Activated CD4-positive, alpha-beta T cell treated with anti-CD3 and anti-CD28 coated beads, Interleukin-2, amount 50 U/mL, for 16 hours (primary cell): ENCODE measurements at places on chromosomes 12 and 14.

GRCh38 chr12:106088246-106088808, 50.4 kb downstream of the NUAK1 start:
- DNase-seq: no peak

GRCh38 chr12:115078990-115079389, 395.0 kb upstream of the TBX3 start:
- DNase-seq: no peak

DNA sequence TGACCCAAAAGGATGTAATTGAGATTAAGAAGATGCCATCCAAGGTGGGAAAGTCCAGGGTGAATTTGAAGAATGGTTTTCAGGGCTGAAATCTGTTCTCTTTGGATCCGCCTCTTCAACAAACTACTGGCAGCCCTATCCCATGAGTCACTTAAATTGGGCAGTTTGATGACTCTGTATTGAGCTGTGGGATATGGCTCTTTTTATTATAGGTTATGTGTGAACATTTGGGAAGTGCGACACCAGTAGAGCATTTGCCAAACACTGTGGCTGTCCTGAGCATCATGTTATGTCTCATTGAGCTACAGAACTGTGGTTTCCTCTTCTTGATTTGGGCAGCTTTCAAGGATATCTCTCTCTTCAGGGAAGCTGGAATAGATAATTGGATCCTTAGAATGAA, 22.3 kb downstream of the IFT43 start:
- no peak for DNase-seq

DNA sequence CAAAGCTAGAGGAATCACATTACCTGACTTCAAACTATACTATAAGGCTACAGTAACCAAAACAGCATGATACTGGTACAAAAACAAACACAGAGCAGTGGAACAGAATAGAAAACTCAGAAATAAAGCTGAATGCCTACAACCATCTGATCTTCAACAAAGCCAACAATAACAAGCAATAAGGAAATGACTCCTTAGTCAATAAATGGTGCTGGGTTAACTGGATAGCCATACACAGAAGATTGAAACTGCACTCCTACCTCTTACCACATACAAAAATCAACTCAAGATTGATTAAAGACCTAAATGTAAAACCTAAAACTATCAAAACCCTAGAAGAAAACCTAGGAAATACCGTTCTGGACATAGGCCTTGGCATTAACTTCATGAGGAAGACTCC, 182.6 kb upstream of the CNOT2 start:
- DNase-seq: no peak

- DNase-seq: no peak
Observed at GRCh38 chr12:121713793-121714192, 1.2 kb downstream of the TMEM120B start.

DNA sequence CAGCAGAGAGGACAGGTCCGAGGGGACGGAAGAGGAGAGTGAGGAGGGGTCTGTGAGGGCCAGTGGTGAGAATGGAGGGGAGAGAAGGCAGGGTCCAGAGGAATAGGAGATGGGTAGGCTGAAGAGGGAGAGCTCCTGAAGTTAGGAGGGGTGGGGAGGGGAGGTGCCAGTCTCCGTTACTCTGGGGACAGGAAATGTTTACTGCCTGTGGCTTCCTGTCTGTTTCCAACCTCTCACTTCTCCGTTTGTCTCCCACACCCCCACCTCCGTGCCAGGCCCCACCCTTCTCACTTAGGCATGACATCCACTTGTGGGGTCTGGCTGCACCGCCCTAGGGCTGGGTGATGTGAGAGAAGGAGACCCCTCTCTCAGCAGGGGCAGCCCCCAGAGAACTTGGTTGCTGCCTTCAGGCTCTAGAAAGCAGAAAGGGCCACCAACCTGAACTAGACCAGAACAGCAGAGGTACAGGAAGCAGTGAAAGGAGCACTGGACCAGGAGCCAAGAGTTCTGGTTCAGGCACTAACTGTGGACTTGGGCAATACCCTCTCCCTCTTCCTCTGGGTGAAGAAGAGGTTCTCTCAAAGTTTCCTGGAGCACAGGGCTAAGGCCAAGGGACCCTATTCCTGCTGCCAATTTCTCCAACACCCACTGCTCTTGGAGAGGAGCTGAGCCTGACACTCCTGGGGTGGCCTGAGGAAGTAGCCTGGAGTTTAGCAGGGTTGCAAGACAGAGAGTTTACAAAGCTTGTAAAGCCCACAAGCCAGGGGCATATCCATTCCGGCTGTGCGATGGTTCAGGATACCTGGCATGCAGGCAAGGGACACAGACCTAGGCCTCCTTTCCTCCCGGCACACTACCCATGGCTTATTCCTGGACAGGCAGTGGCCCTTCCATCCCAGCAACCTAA, 5.5 kb downstream of the ITGA5 start:
- peak; percentile 80 for DNase-seq

- DNase-seq: no peak
Observed at GRCh38 chr12:14356147-14356546, 9.3 kb upstream of the ATF7IP start.

DNA sequence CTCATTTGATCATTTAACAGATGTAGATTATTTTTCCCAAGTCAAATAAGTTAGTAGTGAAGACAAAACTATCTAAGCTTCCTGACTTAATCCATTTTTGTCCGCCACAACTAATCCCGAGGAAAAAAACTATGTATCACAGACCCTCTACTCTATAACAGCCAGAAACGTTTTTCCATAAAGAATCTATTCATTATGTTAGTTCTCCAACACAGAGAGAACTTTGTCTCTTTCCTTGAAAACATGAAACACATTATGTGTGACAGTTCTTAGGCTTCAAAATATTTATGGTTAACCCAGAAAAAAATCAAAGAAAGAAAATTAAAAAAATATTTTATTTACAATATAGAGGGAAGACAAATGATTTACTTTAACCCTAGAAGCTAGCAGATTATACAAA, 100.1 kb downstream of the PLEKHG7 start:
- DNase-seq: no peak

DNA sequence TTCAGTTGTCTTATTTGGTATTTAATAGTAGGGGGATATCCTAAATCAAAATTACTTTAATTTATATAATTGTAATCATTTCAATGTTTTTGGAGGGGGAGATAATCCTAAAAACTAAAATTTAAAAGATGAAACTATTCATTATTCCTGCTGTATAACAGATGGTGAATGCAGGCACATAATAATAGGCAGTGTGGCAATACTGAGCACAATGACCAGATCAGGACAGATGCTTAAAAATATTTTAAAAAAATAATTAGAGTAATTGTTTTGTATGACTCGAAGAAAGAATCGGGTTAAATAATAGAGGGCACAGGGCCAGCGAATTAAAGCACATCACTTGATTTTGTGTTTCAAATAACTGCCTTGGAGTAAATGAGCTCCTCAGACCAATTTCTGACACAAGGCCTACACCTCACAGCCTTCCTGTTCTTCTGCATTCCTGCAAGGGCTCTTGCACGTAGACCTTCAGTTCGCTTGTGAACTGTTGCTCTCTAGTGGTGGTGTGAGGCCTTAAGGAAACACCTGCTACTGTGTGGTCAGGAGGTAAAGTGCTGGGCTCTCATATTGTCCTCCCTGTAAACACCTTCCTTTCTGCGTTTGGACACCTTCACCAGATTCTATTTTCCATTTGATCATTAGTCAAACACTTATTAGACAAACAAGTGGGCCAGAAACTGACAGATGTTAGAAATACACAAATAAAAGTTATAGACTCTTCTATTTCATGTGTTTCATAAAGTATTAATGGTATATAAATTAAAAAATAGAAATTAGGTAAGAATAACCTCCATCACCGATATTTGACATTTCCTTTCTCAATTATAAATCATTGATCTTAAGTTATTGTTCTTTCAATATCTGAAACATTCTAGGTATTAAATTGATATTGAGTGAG, 29.3 kb upstream of the KLRF1 start:
- DNase-seq: peak; percentile 89

- no peak for DNase-seq
Observed at GRCh38 chr14:45210159-45210558, 42.8 kb downstream of the MIS18BP1 start.

DNA sequence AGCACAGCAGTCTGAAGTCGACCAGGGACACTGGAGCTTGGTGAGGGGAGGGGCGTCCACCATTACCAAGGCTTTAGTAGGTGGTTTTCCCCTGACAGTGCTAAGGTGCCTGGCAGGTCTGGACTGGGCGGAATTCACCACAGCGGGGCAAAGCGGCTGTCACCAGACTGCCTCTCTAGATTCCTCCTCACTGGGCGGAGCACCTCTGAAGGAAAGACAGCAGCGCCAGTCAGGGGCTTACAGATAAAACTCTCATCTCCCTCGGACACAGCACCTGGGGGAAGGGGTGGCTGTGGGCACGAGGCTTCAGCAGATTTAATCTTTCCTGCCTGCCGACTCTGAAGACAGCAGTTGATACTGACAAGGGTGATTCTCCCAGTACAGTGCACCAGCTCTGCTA, 39.1 kb downstream of the DDHD1 start:
- DNase-seq: no peak

GRCh38 chr14:74476607-74477006, 16.5 kb downstream of the NPC2 start:
- no peak for DNase-seq

GRCh38 chr12:27343255-27344000, 10.8 kb downstream of the BMAL2 start:
- DNase-seq: no peak

DNA sequence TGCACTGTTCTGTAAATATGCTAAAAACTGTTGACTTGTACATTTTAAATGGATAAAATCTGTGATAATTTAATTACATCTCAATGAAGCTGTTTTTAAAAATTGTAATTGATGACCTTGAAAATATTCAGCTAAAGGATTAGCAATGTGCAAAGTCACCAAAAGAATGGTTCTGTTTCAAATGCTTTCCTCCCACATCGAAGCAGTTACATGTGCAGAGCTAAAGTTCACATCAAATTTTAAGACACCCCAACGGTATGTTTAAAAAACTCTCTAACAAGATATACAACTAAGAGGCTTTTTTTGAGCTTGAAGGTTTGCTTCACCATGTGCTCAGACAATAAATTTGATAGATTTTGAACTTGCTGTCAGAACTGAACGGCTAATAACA, 114.6 kb upstream of the KRAS start:
- no peak for DNase-seq

DNA sequence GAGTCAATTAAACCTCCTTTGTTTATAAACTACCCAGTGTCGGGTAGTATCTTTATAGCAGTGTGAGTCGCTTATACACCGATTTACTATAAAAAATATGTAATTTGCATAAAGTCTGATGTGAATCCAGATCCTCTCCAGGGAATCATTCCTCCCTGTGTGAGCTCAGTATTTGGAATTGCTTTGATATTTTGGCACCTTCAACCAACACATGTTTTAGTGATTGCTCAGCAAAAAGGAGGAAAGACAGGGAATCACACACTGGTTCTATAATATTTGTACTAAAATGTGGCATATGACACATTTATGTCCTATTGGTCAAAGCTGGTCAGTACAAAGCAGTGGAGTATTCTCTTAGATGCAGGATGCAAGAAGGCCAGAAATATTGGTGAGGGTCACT, 703.9 kb upstream of the ATXN7L3B start:
- DNase-seq: no peak

- no peak for DNase-seq
Observed at GRCh38 chr14:104693482-104694431, 4.3 kb downstream of the INF2 start.

DNA sequence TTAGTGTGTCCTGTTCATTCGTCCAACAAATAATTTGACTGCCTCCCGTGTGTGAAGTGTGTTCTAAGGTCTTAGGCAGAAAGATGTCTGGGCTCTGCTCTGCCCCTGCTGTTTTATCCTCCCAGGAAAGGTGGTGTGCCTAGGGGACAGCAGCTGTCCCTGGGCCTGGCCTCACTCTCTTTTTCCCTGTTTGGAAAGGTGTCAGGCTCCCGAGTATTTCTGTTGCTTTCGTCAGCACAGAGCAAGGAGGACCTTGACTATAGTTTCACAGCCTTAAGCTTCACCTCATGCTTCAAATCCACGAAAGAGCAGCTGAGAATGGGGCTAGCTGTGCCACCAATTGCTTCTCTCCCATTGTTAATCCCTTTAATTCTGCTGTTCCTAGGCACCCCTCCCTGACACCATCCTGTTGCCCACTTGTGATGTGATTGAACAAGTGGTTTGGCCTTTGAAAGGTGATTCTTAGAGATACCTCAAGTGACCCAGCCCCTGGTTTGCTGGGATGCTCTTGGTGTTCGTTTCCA, 54.2 kb downstream of the TGFB3 start:
- no peak for DNase-seq

DNA sequence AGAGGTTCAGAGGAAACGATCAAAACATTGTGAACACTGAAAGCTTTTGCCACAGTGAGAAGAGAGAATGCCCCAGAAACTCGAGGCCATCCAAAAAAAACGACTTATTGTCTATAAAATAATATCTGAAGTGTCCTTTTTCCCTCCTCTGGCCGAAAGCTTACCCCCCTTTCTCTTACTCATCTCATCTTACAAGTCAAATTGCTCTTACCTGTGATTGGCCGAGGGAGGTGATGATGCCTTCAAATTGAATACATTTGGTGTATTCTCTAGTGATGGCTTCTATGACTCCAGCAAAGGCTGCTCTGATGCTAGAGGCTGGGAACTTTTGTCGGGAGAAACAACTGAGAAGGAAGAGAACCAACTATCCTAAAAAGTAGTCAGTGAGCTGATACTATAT, 90.7 kb downstream of the PTCSC3 start:
- no peak for DNase-seq

GRCh38 chr12:97394657-97395056, 67.9 kb upstream of the RMST start:
- no peak for DNase-seq

- peak; percentile 60 for DNase-seq
Observed at GRCh38 chr14:75906680-75907280, 75.0 kb downstream of the TGFB3 start.

DNA sequence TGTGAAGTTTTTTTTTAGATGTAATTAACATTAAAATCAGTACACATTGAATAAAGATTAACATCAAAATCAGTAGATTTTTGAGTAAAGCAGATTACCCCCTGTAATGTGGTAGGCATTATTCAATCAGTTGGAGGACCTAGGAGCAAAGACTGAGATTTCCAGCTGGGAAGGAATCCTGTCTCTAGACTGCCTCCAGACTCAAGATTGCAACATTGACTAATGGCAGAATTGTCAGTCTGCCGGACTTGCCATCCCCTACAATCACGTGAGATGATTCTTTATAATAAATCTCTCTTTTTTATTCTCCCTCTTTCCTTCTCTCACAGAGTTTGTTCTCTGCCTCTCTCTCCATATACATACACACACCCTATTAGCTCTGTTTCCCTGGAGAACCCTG, 51.4 kb upstream of the SLC6A15 start:
- DNase-seq: no peak

- DNase-seq: no peak
Observed at GRCh38 chr12:851913-852312, 97.6 kb downstream of the RAD52 start.

GRCh38 chr12:110670161-110670701, 18.7 kb downstream of the HVCN1 start:
- DNase-seq: peak; percentile 44

- DNase-seq: no peak
Observed at GRCh38 chr12:129200576-129200975, 347.3 kb downstream of the GLT1D1 start.
